Activated naive CD4-positive, alpha-beta T cell (primary cell): ENCODE measurements at places on chromosomes 6 and 20.

- no peak for DNase-seq
These were observed 92.4 kb downstream of the NCR2 start for GRCh38 chr6:41427642-41428335.

DNA sequence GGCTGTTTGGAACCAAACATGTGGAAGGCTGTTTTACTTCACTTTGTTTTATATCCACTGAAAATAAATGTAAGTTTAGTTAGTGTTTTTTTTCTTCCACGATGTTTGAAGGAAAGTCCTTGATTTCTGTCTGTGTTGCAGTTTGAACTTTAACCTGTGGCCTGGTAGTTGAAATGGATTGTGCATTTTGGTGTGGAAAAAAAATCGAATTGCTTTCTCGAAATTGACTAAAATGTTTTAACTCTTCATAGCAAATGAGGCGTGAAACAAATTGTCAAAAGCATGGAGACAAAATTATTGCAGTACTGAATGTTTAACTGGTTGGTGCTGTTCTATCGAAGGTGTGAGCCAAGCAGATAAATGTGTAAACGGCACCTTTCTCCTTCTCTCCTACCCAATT, 24.5 kb downstream of the ARID1B start:
- no peak for DNase-seq

DNA sequence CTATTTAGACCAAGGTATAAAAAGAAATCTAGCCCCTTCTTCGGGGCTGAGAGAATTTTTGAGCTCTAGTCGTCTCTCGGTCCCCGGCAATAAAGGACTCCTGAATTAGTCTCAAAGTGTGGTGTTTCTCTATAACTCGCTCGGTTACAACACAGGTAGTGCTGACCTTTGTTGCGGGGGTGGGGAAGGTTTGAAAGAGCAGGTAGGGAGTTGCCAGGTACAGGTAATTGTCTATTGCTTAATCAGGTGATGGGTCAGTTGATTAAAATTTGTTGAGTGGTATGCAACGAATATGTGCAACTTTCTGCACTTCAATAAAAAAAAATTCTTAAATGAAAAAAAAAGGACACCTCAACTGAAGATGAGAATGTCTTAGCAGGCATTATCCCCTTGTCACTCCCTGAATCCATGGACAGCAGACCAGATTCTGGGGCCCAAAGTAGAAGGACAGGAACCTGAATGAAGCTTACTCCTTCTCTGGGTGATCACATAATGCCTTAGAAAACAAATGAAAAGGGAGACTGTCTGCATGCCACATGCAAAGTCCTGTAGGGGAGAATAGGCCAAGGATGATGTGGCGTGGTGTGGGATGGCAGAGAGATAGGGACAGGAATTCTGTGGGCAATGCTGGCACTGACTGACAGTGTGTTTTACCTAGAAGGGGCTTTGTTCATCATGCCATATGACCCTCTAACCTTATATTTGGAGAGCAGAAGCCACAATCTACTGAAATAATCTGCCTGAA, 157.6 kb upstream of the OLIG3 start:
- DNase-seq = no peak

GRCh38 chr6:96528193-96528592, 6.6 kb downstream of the UFL1 start:
- DNase-seq = no peak

DNA sequence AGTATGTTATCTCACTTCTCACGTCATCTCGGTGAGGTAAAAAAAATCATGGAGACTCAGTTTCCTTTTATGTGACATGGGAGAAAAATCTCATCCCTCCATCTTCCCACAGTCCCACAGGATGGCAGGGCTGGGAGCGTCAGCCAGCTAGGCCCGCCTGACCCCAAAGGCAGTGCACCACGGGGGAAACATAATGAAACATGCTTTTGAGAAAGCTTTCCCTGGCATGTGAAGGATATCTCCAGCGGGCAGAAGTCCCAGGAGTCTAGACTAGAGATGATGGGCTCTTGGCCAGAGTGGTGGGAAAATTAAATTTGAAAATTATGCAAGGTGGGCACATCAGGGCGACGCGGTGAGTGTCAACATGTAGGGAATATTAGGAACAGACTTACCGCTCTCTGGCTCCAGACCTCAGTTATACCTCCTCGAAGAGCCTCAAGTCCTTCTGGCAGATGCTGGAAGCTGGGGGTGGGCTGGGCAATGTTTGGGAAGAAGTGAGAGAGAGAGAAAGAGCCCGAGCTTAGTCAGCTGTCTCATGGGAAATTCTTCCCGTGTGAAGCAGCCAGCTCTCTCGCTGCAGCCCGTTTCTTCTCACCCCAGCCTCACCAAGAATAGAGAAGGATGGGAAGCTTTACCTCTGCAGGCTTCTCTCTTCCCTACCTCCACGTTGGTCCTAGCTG, 52.3 kb downstream of the MOCS1 start:
- no peak for DNase-seq
